ENCODE measurements at places on chromosomes 1 and 21.

DNA sequence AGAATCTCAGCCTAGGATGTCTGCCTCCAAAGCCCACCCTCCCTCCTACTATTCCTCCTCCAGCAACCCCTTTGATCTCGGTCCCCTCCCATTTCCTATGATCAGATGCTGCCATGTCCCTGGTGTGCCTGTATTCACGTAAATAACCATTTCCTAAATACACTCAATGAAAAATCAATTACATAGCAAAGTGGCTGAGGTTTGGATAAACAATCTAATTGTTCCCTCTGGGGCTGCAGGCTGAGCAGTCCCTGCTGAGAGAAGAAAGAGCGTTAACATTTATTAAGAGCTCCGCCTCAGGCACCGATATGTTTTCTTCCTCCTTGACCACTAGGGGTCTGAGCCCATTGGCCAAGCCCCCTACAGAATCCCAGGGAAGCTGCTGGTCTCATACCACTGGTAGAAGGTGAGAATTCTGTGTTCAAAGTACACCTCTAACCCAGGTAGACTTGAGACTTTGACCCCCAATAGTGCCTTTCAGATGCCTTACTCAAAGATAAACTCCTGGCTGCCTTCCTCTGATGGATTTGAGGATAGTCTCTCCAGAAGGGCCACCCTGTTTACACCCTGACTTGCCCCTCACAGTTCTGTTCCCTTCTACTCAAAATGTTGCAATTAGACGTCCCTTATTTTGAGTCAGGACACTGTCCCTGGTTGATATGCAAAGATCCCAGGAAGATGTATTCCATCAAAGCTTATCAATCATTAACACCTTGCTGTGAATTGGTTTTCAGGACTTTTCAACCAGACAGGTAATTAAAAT lies 33.9 kb upstream of the CAMK1G start:
- DNase-seq, result no peak

DNA sequence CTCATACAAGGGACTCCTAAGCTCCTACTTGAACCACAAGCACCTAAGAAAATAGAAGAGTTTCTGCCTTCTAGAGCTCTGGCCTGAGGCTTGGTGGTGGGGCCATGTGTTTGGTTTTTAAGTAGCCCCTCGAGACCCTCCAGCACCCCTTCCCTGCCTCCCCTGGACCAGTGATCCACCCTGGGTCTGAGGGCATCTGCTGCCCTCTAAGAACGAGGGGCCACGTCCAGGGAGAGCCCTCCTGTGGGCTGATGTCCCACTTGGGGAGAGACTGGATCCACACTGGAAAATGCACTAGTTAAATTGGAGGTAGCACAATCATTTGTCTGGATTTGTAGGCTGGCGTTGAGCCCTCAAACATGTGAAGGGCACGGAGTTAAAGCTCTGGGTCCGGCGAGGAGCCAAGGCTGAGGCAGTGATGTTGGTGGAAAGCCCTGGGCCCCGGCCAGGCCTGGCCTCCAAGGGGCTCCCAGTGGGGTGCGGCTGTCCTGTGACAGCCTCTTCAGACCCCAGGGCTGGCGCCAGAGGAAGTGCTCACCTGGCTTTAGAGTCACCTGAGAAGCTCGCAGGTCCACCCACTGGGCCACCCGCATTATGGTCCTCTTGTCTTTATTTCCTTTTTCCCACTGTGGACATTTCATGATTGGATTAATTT lies 65.2 kb downstream of the SLC37A1 start:
- DNase-seq, result no peak

GRCh38 chr1:232521660-232522059 lies 108.3 kb downstream of the SIPA1L2 start:
- DNase-seq, result no peak

DNA sequence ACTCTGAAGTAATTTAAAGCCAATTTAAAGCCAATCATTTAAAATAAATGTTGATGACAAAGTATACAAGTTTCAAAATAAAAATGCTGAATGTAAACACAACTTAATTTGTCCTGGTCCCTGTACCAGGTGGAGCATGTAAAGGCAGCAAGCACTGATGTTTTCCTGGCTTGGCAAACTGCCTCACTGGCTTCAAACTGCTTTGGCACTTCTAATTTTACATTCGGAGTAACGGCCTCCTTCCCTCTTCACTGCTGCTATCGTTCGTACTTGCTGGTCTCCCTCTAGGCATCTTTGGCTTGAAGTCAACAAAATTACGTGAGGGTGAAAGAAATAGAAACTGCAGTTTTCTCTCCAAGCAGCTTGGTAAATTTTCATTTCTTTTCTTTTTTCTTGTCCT lies 287.9 kb downstream of the LTN1 start:
- DNase-seq, result no peak

DNA sequence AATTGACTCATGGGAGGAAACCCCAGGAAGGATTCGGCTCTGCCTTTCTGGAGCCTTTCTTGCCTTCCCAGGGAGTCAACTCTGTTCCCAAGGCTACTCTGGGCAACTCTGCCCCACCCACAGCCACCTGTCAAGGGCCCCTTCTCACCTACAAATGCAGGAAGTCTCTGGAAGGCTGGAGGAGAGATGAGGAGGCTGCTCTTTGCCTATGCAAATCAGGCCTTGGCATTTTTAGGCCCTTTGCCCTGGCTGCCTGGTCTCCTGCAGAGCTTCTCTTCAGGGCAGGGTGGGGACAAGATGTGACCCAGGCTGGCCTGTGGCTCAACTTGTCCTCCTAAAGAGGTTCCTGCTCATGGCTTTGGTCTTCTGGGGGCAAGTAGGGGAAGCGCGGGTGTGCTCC lies 5.4 kb downstream of the SLC6A9 start:
- DNase-seq, result no peak

DNA sequence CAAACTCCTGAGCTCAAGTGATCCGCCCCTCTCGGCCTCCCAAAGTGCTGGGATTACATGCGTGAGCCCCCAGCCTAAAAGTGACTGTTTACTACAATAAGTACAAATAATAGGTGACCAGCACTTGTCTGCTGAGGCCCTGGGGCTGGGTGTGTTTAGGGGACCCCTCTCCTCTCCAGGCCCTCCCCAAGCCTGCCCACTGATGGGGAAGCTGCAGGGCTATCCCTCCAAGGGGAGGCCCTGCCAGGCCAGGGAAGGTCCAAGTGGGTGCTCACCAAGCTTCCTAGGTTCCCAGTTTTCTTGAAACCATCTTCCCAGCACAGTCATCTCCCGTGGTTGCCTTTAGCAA lies 60.7 kb downstream of the H3-3A start:
- no peak for DNase-seq

- no peak for DNase-seq
Measured at GRCh38 chr1:204975568-204976235, 67.3 kb upstream of the CNTN2 start.

- no peak for DNase-seq
Measured at GRCh38 chr1:41319106-41319755, 42.0 kb upstream of the FOXO6 start.

- DNase-seq, result no peak
Measured at GRCh38 chr1:242718967-242719366, 194.5 kb upstream of the PLD5 start.

GRCh38 chr1:25825605-25826004 lies 5.9 kb downstream of the MTFR1L start:
- DNase-seq, result no peak

GRCh38 chr1:31497601-31498000 lies 78.7 kb upstream of the TINAGL1 start:
- DNase-seq, result no peak

GRCh38 chr1:56526571-56527174 lies 52.7 kb downstream of the PLPP3 start:
- no peak for DNase-seq

DNA sequence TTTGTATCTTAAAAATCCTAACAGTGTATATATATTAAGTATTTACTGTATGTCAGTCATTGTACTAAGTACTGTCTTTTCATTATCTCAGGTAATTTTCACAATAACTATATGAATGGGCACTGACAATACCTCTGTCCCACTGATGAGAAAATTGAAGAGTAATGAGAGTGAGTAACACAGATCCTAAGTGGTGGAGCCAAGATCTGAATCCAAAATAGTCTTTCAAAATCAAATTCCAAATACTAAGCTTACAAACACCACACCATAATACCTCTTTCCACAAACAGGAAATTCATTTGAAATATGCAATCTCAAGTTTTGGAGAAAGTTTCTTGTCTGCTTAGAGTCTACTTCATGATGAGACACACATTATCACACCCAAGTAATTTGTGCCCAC lies 105.9 kb upstream of the EDEM3 start:
- no peak for DNase-seq

DNA sequence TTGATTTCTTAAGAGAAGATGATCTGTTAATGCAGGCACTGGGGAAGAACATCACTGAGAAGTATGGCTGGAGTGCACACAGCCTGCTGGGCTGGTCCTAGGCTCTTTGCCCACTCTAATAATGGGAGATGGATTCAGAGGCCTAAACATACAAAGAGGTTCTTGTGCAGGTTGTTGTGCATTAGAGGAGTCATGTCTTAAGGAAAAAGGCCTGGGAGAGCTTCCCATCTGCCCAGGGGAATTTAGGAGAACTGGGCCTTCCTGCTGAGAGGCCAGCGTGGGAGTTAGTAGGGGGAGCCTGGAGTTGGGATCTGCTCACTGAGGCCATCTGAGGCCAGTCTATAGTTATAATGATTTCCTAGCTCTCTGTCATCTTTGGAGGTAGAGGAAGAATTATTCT lies 126.7 kb downstream of the TLR5 start:
- no peak for DNase-seq

DNA sequence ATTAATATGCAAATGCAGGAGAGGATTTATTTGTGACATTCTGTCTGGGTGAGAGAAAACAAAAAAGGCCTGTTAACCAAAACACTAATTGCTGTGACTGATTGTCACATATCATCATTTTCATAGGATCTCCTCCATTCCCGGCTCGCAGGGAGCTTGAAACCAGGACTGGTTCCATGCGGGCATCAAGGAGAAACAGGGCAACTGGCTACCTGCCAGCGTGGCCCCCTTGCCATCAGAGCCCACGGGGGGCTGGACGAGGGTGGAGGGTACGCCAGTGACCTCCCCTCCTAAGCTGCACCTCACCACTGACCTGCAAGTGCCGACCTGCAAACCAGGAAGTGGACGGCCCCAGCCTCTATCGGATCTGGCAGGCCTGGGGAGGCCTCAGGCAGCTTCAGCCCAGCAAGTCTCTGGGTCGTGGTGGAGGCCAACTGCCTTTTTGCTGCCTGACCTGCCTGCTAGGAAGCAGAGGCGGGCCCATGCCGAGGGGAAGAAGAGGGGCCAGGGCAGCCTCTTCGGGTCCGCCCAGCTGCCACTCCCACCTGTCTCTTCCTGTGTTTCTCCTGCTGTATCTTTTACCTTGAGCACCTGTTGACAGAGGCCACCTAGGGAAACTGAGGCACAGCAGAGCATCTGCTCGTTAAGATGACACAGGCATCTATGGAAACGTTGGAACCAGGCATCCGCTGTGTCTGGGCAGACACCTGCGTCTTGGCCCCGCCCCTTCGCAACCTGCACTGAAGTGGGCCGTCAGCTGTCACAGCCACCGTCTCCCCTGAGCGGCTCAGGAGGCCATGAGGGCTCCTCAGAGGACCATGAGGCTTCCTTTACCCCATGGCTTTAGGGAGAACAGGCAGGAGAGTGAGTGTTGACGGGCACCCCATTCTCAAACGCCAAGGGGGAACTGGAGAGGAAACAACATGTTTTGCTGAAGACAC lies 74.8 kb downstream of the CASZ1 start:
- DNase-seq, result no peak

- DNase-seq, result no peak
Measured at GRCh38 chr1:25900219-25900618, 6.0 kb downstream of the STMN1 start.

DNA sequence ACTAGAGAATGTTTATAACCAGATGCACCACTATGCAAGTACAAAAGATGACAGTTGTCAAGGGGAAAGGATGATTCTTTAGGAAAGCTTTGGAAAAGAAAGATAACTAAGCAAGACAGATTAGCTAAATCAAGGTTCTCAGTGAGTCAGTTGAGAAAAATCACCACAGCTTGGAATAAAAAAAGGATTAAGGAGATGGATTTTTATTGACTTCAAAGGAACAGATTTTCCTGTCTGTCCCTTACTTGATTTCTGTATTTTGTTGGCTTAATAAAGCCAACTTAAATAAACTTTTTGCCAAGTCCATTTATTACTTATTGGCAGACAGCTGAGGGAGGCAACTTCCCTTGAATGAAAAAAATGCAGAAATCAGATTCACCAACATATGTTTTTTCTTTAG lies 93.9 kb downstream of the NR5A2 start:
- no peak for DNase-seq

GRCh38 chr1:83787246-83787998 lies 211.5 kb downstream of the TTLL7 start:
- DNase-seq, result no peak

DNA sequence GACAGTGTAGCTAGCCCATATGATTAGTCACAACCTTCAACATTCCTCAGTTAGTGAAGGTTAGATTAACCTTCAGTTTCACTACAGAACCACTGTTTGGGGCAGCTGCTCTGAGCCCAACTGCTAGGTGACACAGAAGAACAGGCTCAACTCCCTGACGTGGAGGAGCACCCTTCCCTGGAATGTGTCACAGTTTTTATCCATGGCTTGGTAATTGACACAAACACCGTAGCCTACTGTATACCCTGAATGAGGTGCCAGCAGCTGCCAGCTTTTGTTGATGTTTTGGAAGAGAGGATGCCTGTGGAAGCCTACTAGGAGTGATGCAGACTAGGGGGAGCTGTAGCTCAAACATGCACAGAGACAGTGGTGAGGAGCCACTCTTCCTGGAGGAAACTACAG lies 56.6 kb upstream of the CR2 start:
- DNase-seq, result no peak

- DNase-seq, result no peak
Measured at GRCh38 chr1:193703121-193703520, 516.7 kb upstream of the B3GALT2 start.

GRCh38 chr1:90959352-90960206 lies 62.3 kb downstream of the ZNF644 start:
- DNase-seq, result no peak

GRCh38 chr1:244896550-244896949 lies 32.2 kb upstream of the HNRNPU start:
- no peak for DNase-seq

- no peak for DNase-seq
Measured at GRCh38 chr1:56788102-56788501, 31.1 kb downstream of the FYB2 start.

DNA sequence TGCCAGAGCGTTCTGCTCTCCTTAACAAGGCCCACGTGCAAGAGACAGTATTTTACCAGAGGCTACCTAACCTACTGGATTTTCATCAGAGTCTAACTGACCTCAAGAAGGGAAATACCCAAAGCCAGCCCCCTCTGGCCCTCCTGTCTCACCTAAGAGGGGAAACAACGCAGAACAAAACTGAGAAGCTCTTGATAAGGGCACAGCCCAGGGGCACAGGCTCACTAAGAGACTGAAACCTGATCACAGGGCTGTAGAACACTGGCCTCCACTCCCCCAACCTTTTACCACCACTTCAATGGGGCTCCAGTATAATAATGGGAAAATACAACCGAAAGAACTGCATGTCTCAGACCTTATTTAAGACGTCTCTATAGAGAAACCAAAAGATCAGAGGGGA lies 449.5 kb upstream of the CAMK1G start:
- no peak for DNase-seq

Measured in stimulated activated CD8-positive, alpha-beta memory T cell treated with anti-CD3 and anti-CD28 coated beads, Interleukin-12 subunit alpha, Interleukin-12 subunit beta, amount 100 ng/mL, for 4 hours (primary cell).